ENCODE measurements at places on chromosomes 7 and 10. TPM values are rescaled to one million over a fixed set of nuclear protein-coding genes. Genes with fewer than 3 reads are reported as not detected.

- DNase-seq, result no peak
Measured at GRCh38 chr7:73904219-73905137, 43.5 kb downstream of the TMEM270 start.

DNA sequence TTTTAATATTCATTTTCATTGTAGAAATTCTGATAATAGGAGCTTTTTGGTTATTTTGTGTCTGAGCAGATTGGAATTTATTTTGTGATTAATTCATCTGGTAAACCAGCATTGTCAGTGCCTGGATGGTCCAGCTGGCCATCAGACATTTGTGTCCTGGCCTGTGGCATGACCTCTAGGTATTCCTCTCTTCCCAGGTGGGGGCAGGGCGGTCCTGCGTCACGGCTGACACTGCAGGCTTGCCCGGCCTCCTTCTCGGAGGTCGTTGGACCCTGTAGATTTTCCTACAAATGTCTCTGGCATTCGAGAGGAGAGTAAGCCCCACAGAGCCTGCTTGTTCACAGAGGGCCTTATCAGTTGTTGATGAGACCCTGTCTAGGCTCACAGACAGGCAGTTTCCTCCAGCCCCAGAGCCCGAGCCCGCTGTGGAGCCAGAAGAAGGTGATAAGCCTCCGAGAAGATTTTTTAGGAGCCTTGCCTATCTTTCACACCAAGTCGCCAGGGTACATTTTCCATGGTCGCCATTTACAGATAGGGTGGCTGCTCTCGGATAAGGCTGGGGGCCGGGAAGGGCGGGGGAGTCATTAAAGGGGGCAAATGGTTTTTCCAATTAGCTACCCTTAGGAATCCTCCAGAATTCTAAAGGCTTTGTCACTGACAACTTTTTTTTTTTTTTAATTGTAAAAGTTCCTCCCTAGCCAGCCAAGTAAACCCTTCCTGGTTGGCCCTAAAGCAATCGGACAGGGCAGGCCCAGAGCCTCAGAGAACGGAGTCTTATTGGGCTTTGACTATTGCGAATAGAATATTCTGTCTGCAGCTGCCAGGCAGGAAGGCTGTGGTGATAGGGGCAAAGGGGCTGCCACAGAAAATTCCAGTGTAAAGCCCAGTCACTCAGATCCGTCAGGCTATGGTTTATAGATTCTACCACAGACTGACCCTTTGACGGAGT, 78.1 kb upstream of the TBX20 start:
- no peak for DNase-seq

GRCh38 chr10:44576702-44577191, 191.8 kb upstream of the CXCL12 start:
- no peak for DNase-seq

- DNase-seq, result no peak
Measured at GRCh38 chr10:131762789-131763696, 137.8 kb upstream of the PPP2R2D start.

DNA sequence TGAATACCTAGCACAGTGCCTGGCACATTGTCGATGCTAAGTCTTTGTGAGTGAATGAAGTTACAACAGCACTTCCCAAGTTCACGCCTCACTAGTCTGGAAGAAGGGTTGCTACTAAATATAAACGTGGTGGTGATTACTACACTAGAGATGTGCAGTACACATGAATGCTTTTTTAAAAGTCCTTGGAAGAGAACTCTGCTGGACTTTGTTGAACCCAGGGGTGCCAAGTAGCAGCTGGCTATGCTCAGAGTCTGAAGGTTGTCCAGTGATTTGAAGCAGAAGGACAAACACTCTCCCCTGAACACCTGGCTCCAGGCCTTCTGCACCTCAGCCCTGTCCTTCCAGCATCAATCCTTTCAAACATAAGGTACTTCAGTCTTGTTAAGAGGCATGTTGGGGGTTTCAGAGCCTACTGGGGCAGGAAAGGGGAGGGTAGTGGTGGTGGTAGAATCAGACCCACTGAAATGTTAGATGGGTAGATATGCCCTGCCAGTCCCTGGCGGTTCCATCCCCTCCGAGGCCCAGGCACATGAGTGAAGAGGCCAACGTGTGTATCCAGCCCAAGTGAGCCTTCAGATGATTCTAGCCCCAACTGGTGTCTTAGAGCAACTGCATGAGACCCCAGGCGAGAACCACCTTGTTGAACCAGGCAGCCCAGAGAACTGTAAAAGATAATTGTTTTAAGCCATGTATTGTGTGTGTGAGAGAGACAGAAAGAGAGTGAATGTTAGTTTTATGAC, 94.4 kb downstream of the TAX1BP1 start:
- no peak for DNase-seq

DNA sequence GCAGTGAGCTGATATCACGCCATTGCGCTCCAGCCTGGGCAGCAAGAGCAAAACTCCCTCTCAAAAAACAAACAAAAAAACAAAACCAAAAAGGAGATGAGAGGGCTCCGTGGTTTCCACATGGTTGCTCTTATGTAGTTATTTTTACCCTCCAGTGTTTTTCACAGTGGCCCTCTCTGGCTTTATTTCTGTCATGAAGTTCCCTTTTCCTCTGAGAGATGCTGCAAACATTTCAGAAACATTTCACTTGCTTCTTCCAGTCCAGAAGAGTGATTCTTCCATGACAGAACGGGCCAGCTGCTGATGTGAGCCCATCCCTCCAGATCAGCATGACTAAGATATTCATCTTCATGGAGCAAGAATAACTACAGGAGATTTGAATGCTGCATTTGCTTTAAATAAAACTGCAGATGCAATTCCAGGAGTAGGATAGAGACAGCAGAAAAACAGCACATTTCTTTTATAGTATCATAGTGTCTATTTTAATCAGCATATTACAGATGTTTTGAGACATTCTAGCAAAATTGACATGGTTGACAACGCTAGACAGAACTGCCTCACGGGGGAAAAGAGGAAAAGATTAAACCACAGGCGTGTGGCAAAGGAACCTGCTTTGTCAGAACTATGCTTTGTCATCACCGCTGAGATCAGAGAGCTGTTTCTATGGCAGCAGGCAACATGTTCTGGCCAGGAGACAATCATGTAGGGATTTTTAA, 40.3 kb downstream of the NRCAM start:
- peak; percentile 12 for DNase-seq

DNA sequence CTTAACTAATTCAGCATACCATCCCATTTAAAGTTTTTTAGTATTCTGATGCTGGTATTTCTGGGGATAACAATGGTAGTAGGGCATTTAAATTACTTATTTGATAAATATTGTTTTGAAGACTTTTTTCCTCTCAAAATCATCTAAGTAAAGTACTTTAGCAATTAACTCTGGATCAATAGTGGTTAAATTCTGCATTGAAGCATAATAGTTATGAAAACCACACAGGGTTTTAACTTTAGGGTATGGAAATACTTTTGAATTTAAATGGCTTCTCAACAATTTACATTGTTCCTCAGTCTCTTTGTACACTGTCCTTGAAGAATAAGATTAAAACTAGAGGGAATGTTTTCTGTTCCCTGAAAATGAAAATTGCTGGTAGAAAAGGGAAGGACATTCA, 202.6 kb upstream of the STEAP4 start:
- DNase-seq, result no peak

GRCh38 chr7:151449990-151450389, 10.0 kb upstream of the CRYGN start:
- no peak for DNase-seq

DNA sequence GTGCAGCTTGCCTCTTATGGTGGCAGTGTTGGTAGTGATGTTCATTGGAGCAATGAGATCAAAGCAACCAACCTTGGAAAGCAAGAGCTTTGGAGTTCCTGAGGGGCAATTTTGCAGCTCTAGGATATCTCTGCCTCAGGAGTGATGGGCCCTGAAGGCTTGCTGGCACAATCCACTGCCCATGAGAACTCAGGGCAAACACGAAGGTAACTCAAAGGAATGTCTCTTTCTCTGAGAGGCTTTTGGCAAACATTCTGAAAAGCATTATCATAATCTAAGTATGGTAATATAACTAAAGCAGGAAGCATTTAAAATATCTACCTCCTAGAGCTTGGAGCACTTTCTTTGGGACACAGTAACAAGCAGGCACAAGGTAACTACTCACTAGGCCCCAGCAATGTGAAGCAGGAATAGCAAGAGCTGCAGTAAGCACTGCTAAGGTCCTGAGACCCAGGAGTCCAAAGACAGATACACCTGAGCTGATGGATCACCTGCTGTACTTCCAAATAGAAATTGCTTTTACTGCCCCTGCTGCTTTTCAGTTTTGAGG, 103.1 kb downstream of the NRF1 start:
- no peak for DNase-seq

- DNase-seq, result peak; percentile 26
Measured at GRCh38 chr10:132446661-132447445, 49.9 kb downstream of the PWWP2B start.

- no peak for DNase-seq
Measured at GRCh38 chr10:5544216-5544805, 19.6 kb downstream of the CALML3 start.

- DNase-seq, result no peak
Measured at GRCh38 chr10:100245484-100246220, 16.3 kb upstream of the CHUK start.

DNA sequence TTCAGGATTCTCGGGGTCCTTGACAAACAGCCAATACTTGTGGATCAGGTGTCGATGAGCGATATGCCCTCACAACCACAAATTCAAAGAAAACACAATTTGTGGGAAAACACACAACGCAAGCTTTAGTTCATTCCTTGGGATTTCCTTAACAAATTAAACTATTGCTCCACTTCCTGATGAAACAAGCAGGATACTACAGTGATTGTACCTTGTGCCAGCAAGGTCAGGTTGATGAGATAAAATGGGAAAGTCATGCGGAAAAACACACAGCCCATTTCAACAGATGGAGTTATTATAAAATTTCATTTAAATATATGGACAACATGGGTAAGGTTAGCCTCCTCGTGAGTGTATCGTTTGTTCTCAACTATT, 8.8 kb upstream of the RHOBTB1 start:
- peak; percentile 60 for DNase-seq

- no peak for DNase-seq
Measured at GRCh38 chr7:132257253-132257652, 319.0 kb downstream of the PLXNA4 start.

- peak; percentile 7 for DNase-seq
Measured at GRCh38 chr7:90119178-90119971, 34.9 kb upstream of the STEAP1 start.

GRCh38 chr10:131862548-131862947, 38.3 kb upstream of the PPP2R2D start:
- no peak for DNase-seq

The HMX3 gene
- not detected for total RNA-seq

The FRG2B gene
- total RNA-seq, result not detected

The TCAF2 gene
- total RNA-seq, result 7.3 TPM

The PDZD8 gene
- total RNA-seq, result 13.1 TPM

The STK32C gene
- total RNA-seq, result 8.6 TPM

The RADIL gene
- total RNA-seq, result 1.7 TPM

The TFR2 gene
- 0.26 TPM for total RNA-seq

The PRRT4 gene
- total RNA-seq, result not detected

The KLHDC10 gene
- 25.0 TPM for total RNA-seq
